CD4-positive, CD25-positive, alpha-beta regulatory T cell (primary cell): ENCODE measurements at places on chromosomes 3 and 15. TPM values are rescaled to one million over a fixed set of nuclear protein-coding genes. Genes with fewer than 3 reads are reported as not detected.

The FSIP1 gene
- 0.08 TPM for polyA plus RNA-seq

The OXSM gene
- polyA plus RNA-seq: 16.8 TPM

The GOLGA8G gene
- not detected for polyA plus RNA-seq

The PAQR5 gene
- not detected for polyA plus RNA-seq

The SERPINI2 gene
- not detected for polyA plus RNA-seq

The CKMT1A gene
- polyA plus RNA-seq: not detected

The NANOGP8 gene
- polyA plus RNA-seq: not detected

The PDCD7 gene
- polyA plus RNA-seq: 12.3 TPM

The KLF15 gene
- polyA plus RNA-seq: not detected

The PLCB2 gene
- 24.6 TPM for polyA plus RNA-seq

The LYZL4 gene
- not detected for polyA plus RNA-seq

The CAPN3 gene
- not detected for polyA plus RNA-seq

The DNAH12 gene
- not detected for polyA plus RNA-seq

The KIF9 gene
- polyA plus RNA-seq: 4.1 TPM

The APOD gene
- polyA plus RNA-seq: not detected

The CFAP91 gene
- not detected for polyA plus RNA-seq

The TNNC1 gene
- polyA plus RNA-seq: 1.1 TPM

The HACL1 gene
- polyA plus RNA-seq: 35.8 TPM

The GABRR3 gene
- polyA plus RNA-seq: not detected

The XXYLT1 gene
- polyA plus RNA-seq: 4.0 TPM

The CLN6 gene
- polyA plus RNA-seq: 1.9 TPM

The MESP2 gene
- polyA plus RNA-seq: not detected

The SLC15A2 gene
- not detected for polyA plus RNA-seq

The SUCNR1 gene
- not detected for polyA plus RNA-seq

The PSTPIP1 gene
- 41.3 TPM for polyA plus RNA-seq

The CPN2 gene
- polyA plus RNA-seq: not detected

The GATA2 gene
- polyA plus RNA-seq: not detected

The SETD5 gene
- 22.5 TPM for polyA plus RNA-seq

The SNX4 gene
- polyA plus RNA-seq: 26.0 TPM

The SLC6A20 gene
- polyA plus RNA-seq: 0.54 TPM

The SOX14 gene
- not detected for polyA plus RNA-seq

The C3orf85 gene
- not detected for polyA plus RNA-seq

The ZNF770 gene
- 129 TPM for polyA plus RNA-seq

The CSTA gene
- not detected for polyA plus RNA-seq

The CD80 gene
- polyA plus RNA-seq: 1.8 TPM

The GOLGA6B gene
- not detected for polyA plus RNA-seq

The CEMIP gene
- not detected for polyA plus RNA-seq

The NR1I2 gene
- polyA plus RNA-seq: 0.06 TPM

The ALDH1A3 gene
- not detected for polyA plus RNA-seq

The TUBGCP5 gene
- polyA plus RNA-seq: 8.4 TPM

The KBTBD13 gene
- polyA plus RNA-seq: not detected

The CCDC13 gene
- 0.33 TPM for polyA plus RNA-seq

The TGM4 gene
- polyA plus RNA-seq: 0.07 TPM

The FILIP1L gene
- polyA plus RNA-seq: 0.65 TPM

The ZBED2 gene
- polyA plus RNA-seq: 1.00 TPM

The ENTPD3 gene
- polyA plus RNA-seq: not detected

The CDC25A gene
- polyA plus RNA-seq: 0.13 TPM

The CLDN11 gene
- not detected for polyA plus RNA-seq

The SLC22A13 gene
- not detected for polyA plus RNA-seq

The SCN11A gene
- not detected for polyA plus RNA-seq

The CIDEC gene
- not detected for polyA plus RNA-seq

The PRR23B gene
- polyA plus RNA-seq: not detected

The LRRC2 gene
- polyA plus RNA-seq: 2.7 TPM

The GABRG3 gene
- polyA plus RNA-seq: not detected

The KNSTRN gene
- 6.1 TPM for polyA plus RNA-seq

The P2RY12 gene
- not detected for polyA plus RNA-seq

The SFMBT1 gene
- 16.7 TPM for polyA plus RNA-seq
